ENCODE measurements at places on chromosomes 3 and 15.

GRCh38 chr3:195854628-195855294, 43.0 kb upstream of the MUC4 start:
- DNase-seq = no peak

DNA sequence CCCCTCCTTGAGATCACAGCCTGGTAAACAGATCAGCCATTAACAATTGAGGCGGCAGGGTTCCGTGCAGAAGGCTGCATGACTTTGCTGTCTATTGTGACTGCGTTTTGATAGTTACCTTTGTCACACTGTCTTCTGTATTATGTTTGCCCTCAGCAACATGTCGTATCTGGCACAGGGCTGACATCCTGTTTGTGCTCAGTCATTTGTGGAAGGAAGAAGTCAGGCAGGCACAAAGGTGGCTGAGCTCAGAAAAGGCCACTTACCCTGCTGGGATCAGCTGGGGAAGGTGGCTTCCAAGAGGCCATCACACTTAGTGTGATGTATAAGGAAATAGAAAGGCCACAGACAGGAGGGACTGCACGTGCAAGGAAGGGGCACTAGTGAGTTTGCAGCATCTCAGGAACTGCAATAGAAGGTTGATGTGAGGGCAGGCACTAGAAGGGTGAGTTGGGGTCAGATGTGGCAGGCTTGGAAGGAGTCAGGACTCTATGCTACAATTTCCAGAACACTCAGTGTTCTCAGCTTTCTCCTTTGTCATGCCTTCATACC, 13.4 kb downstream of the PML start:
- no peak for DNase-seq

DNA sequence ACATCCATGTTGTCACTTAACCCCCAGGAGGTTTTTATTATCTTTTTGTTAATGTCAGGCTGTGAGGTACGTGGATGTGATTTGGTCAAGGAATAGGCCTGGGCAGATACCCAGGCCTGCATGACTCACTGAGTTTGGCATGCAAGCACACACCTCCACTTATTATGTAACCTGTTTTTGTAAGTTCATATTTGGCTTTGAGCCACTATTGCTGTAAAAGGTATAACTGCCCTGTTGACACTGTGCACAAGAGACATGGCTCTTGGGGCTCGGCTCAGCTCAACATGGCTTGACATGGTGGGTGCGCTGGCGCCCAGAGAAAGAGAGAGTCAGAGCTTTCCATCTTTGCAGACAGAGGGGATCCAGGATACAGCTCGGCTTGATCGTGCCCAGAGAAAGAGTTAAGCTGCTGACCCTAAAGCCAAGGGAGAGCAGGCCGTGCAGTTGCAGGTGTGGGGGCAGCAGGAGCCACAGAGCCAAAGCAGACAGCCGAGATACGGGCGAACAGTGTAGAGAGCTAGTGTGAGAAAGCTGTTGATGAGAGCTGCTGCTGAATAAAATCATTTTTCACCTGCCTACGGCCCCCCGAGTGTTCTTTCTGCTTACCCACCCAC, 67.9 kb upstream of the UNC13C start:
- DNase-seq = no peak

GRCh38 chr3:192915304-192915703, 2.4 kb downstream of the MB21D2 start:
- no peak for DNase-seq

GRCh38 chr3:185420762-185421161, 57.8 kb downstream of the MAP3K13 start:
- no peak for DNase-seq

- no peak for DNase-seq
Measured at GRCh38 chr15:60093273-60094067, 89.4 kb downstream of the FOXB1 start.
